Osteocyte (in vitro differentiated cells): ENCODE measurements at places on chromosomes 3 and 15.
A peak's percentile ranks its signal among the peaks of the same experiment; 100 is the strongest.

DNA sequence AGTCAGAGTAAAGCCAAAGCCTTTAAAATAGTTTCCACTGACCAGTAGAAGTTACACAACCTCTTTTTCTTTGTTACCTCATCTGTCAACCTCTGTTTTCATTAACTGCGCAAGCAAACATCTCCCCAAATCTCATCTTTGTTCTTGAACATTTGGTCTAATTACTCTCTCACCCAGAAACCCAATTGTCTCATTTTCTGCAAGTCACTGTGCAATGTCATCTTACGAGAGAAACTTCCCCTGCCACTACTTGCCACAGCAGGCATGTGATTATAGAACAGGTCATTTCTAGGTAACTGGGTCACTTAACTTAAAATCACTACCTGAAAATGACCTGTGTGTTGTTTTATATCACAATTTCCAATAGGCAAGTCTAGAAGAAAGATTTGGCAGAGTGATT is 159.4 kb downstream of the SI start:
- no peak for DNase-seq

- DNase-seq, result no peak
Measured at GRCh38 chr15:42024303-42024702, 3.5 kb upstream of the PLA2G4E start.

GRCh38 chr15:96670389-96670788 is 339.9 kb downstream of the NR2F2 start:
- no peak for DNase-seq

DNA sequence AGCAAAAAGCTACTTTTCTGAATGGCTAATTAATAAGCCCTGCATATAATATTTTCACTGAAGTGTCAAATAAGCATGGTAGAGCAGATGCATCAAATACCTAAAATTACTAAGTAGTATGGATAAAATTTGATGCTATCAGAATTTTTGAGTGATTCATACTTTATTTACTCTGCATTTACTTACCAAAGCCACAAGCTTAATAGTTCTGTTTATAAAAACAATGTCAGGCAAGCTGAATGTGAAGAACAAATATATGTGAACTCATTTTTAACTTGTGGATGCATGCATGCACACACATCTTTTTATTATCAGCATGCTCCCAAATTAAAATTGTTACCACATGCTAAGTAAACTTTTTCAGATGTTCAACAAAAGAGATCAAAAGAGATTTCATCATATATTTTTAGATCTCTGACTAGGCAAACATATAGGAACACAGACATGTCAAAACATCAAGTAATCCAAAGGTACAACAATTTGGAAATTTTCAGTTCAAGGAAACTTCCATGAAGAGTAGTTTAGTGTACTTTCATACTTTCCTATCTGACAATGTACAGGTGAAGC is 969.4 kb downstream of the ROBO1 start:
- DNase-seq, result no peak

DNA sequence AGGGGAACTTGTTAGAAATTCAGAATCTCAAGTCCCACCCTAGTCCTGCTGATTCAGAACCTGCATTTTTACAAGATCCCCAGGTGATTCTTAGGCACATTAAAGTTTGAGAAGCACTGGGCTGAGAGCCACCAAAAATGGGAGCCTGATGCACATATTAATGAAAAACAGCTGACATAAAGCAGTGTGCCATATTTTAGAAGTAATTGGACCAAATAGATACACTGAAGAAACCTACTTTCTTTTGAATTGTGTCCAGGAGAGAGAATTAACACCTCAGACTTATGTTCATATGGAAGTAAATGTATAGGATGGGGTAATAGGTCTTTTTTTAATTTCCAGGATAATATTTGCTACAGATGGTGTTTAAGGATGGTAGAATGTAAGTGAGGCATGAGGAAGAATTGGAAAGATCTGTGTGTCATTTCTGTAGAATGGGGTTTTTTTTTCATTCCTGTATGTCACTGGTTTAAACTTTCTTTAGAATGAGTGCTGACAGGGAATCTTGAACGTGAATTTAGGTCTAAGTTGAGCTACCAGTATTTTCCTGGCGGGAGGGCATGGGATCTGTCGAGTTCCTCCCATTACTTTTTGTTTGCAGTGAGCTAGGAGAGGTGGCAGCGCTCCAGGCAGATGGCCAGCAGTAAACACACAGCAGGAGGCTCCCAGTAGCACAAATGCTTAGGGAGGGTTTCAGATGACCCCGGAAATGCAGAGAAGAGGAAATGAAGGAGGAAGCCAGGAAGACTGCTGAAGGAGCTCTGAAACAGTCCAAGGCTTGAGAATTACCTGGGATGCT is 185.6 kb downstream of the PLCL2 start:
- no peak for DNase-seq

DNA sequence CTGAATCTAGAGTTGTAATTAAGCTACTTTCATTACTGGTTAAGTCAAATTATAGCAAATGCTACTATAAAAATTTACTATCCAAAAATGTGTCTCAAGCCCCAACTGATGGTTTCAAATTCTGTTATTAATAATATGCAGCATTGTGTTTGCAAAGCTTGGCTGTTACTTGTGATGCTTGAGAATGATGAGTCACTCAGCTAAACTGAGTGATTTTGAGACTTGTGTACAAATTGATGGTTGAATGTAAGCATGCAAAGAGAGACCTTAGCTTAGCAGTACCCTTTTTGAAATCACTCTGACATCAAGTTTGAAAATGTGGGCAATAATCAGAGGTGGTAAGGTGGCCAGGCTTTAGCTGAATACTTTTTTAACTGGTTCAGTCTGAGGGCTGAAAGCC is 27.6 kb downstream of the OPA1 start:
- no peak for DNase-seq

- DNase-seq, result no peak
Measured at GRCh38 chr3:147420353-147421183, 11.4 kb downstream of the ZIC1 start.

GRCh38 chr3:31955581-31955980 is 25.5 kb downstream of the OSBPL10 start:
- no peak for DNase-seq

DNA sequence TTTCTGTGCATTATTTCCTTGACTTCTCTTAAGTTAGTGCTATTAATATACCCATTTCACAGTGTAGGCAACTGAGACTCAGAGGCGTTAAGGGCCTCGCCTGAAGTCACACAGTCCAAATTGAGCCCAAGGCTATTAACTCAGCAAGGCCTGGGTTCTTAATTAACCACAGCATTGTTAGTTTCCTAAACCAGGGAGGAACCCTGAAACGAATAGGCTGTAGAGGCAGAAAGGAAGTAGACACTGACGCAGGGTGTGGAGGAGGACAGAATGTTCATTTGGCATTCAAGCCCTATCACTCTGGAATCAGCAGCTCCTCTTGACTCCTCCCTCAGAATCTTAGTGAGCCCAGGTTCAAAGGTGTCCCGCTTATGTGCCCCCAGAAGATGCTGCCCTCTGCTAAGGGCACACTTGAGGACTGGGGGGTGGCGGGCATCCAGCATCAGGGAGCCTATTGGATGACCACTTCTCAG is 13.9 kb downstream of the ARHGEF3 start:
- DNase-seq, result no peak

GRCh38 chr3:156300929-156301840 is 180.8 kb downstream of the KCNAB1 start:
- no peak for DNase-seq

DNA sequence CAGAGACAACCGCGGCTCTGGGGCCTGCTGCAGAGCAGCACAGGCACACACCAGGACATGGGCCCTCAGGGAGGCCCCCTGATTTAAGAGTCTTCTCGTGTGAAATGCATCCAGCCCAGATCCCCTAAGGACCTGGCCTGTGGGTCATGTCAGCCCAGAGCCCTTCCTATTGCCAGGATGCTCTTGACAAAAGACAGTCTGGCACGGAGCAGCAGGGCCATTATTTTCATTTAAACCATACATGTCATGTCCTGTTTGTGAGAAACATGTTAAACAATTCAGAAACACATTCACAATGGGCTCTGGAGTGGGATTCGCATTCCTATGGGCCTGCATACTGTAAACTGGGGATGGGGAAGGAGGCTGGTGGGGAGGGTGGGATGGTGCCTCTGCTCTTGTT is 367.4 kb upstream of the WNT5A start:
- no peak for DNase-seq

- DNase-seq, result no peak
Measured at GRCh38 chr3:13081603-13082360, 8.6 kb upstream of the IQSEC1 start.

DNA sequence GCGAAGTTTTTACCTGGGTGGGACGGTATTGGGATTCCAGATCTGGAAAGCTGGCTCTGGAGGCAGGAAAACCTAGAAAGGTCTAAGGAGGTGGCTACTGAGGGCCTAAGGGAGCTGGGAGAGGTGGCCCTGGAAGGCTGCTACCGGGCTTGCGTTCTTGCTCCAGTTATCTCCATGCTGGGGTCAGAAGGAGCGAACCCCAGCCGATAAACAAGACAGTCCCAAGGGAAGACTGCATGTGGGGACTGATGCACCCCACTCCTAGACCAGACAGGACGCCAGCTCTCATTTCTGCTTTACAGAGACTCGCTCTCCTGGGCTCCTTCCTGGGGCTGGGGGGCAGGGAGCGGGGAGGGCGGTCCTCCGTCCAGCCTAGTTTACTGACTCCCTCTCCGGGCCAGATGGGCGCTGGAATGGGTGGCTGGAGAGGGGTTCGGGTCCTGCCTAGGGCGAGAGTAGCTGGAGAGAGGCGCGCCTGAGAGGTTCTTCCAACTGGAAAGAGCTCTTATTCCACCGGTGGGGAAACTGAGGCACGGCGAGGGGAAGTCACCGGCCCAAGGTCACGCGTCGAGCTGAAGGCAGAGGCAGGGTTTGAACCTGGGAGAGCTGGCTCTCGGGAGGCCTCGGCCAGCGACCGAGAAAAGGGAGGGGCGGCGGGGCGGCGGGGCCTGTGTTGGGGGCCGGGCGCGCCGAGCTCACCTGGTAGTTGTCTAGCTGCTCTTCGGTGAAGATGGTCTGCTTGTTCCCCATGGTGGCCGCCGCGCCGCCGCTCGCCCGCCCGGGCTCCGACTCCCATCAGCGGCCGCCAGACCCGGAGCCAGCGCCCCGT is 565 bp downstream of the CIB2 start:
- DNase-seq, result no peak

- DNase-seq, result no peak
Measured at GRCh38 chr15:70048578-70049514, 48.9 kb downstream of the TLE3 start.

GRCh38 chr3:80526153-80526552 is 758.4 kb upstream of the ROBO1 start:
- no peak for DNase-seq

DNA sequence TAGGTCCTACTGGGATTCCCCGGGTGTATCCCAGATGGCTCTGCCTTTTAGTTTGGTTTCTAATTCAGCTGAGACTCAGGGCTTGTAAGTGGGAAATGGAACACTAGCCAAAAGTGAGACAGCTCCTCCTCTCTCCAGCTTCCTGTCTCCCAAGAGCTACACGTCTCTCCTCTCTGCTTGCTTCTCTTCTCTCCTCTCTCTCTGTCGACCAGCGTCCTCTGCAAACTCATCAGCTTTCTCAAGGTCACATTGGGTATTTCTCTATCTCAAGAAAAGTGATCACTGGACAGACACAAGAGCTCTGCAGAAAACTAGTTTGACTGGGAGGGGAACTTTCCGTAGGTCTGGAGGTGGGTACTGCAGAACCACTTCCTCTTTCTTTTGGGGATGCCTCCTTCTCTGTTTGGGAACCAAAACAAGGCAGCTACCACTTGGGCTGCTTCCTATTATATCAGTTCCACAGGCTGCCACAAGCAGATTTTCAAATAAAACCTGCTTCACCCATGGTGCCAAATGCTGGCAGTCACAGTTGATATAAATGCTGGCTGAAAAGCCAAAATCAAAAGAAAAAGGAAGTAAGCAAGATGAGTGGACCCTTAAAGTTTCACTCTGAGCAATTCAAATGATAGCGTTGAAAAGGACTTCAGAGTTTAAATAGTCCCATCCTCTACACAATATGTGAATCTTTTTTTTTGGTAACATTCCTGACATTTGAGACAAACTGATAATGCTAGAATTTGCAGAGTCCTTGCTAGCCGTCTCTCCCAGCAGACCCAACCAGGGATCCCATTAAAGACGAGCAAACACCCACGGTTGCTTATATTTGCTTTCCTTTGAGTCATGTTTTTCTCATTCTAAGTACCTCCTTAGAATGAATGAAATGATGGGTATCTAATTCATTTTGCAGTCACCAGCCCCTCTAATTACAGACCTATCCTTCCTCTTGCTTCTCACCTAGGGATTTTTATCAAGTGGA is 7.2 kb upstream of the DYNC1LI1 start:
- DNase-seq, result peak; percentile 34

DNA sequence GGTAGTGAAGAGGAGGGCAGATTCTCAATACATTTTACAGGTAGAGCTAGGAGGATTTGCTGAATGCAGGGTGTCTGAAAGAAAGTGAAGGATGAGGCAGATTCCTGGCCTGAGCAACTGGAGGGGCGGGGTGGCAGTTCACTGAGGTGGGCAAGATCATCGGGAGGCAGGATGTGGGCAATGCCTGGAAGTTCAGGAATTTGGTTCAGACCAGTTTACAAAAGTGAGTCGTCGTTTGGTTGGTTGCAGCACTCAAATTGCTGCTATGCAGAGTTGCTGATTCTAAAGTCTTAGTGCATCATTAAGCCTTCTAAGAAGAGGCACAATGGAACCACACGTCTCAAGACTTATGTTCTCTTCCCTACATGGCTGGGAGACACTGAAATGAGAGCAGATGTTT is 134.0 kb downstream of the MFSD1 start:
- no peak for DNase-seq

- no peak for DNase-seq
Measured at GRCh38 chr3:7847021-7847420, 654.6 kb upstream of the LMCD1 start.

- no peak for DNase-seq
Measured at GRCh38 chr15:100941536-100941935, 22.4 kb downstream of the LRRK1 start.

DNA sequence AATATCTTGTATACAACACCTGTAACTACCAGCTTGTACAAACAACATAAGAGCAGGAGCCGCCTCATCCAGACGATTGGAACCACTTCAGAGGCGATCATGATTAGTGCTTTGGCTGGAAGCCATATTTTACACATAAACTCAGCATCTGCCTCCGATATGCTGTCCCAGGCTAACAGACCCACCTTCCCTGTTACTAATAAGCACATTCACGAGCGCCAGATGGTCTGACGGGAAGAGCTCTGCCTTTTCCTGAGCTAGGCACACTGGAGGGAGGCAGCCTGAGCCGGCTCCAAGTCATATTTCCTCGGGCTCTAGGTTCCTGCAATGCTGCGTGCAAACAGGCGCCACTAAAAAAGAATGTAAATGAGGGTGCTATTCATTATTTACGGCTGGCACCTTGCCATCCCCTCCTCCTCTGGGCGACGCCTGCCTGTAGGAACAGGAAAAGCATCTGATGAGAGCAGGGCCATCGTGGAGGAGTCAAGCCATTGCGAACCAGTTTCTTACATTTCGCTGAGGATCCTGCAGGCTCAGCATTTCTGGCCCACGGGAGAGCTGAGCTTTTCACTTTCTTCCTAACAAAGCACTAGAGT is 98.2 kb downstream of the ANXA2 start:
- peak; percentile 64 for DNase-seq
